ENCODE measurements at places on chromosomes 1 and 21. TPM values are rescaled to one million over a fixed set of nuclear protein-coding genes. Genes with fewer than 3 reads are reported as not detected.

DNA sequence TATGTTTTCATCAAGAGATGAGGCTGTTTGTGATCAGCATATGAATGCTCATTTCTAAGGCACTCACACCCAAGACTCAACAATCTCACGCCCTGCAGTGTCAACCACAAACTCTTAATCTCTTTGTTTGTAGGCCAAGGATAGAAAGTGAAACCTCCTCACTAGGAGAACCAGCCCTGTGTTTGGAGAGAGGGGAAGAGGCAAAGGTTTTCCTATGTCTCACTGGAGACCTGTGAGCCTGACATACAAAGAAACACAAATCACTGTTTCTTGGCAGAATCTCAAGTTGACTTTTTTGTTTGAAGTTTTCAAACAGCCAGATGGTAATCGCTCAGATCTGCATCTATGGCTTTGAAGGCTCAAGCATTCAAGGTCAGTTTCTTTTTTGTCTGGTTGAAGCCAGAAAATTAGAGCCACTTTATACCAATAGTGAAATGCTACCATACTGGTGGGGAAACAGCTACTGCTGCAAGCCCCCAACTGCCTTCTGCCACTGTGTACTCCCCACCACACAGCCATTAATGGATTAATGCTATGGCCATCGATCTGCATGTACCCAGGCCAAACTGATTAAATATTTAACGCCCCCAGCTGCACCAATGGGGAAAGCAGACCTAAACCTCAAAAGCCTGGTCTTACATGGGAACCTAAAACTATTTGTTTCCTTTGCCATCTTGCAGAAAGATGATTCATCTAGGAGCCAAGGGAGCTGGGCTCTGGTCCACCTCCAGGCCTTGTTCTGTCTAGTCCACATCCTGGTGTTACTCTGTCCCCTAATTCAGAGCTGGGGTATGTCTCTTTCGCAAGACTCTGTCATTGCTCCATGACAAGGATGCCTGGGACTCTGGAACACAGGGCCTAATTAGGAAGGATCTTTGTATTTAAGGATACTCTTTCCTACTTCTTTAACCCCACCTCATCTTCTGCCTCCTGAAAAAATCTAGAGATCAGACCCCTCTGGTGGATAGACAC, 16.3 kb downstream of the PDZK1 start:
- H3K27me3 ChIP-seq = no peaks in the 10 kb centered on the region
- DNase-seq = no peak
- H3K36me3 ChIP-seq = no peaks in the 10 kb centered on the region
- no peaks in the 10 kb centered on the region for H3K4me1 ChIP-seq
- no peak overlapping the region for H3K4me3 ChIP-seq

- DNase-seq = no peak
- H3K27ac ChIP-seq = no peak overlapping the region
- no peaks in the 10 kb centered on the region for H3K27me3 ChIP-seq
- no peak overlapping the region for H3K4me3 ChIP-seq
- H3K4me1 ChIP-seq = no peaks in the 10 kb centered on the region
- H3K36me3 ChIP-seq = no peaks in the 10 kb centered on the region
These were observed 52.0 kb upstream of the COL11A1 start for GRCh38 chr1:103160281-103160680.

GRCh38 chr1:40405812-40406211, 32.3 kb downstream of the SMAP2 start:
- H3K4me3 ChIP-seq = no peak overlapping the region
- H3K27ac ChIP-seq = no peak overlapping the region
- H3K27me3 ChIP-seq = no peaks in the 10 kb centered on the region
- no peak for DNase-seq
- no peaks in the 10 kb centered on the region for H3K4me1 ChIP-seq

- H3K4me1 ChIP-seq = no peaks in the 10 kb centered on the region
- no peak overlapping the region for H3K27ac ChIP-seq
- H3K27me3 ChIP-seq = no peaks in the 10 kb centered on the region
- peak; percentile 42 for DNase-seq
- no peaks in the 10 kb centered on the region for H3K36me3 ChIP-seq
- H3K4me3 ChIP-seq = no peak overlapping the region
These were observed 37.9 kb upstream of the RHOU start for GRCh38 chr1:228697207-228698016.

- DNase-seq = no peak
- no peaks in the 10 kb centered on the region for H3K36me3 ChIP-seq
- peaks cover 95% of the 10 kb centered on the region for H3K4me1 ChIP-seq
- H3K27ac ChIP-seq = peak overlapping the region; percentile 96
- no peaks in the 10 kb centered on the region for H3K27me3 ChIP-seq
These were observed 91.9 kb upstream of the ERRFI1 start for GRCh38 chr1:8118031-8118451.

DNA sequence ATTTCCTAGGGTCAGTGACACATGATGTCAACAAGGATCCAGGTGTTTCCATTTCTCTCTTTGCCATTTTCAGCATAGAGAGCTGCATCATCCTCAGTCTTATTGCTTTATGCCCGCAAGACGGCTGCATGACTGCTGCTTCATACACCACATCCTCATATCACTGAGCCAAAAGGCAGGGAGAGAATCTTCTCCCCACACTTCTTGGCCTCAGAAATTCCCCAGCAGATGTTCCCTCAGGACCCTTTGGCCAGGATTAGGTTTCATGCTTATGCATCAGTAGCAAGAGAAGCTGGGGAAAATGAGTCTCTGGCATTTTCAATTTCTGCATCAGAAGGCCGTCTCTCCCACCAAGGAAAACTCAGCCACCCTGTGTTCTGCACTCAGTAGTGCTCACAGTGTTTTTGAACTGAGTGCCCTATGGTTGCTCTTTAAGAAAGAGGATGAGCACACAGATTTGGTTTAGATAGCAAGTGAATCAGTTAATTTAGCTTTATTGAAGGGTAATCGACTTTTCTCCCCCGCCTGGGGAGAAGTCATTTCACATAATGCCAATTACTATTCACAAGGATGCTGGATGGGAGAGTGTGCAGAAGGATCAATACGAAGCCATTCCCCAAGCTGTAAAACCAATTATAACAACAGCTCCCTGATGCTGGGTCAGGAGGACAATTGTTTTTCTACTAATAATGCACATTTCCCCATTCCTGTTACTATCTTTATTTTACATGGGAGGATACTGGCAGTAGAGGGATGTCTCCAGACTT, 360.2 kb downstream of the HHIPL2 start:
- no peaks in the 10 kb centered on the region for H3K36me3 ChIP-seq
- no peak overlapping the region for H3K27ac ChIP-seq
- H3K27me3 ChIP-seq = no peaks in the 10 kb centered on the region
- H3K4me1 ChIP-seq = no peaks in the 10 kb centered on the region

- no peak overlapping the region for H3K4me3 ChIP-seq
- no peak overlapping the region for H3K27ac ChIP-seq
- H3K4me1 ChIP-seq = peaks cover 5% of the 10 kb centered on the region
- no peaks in the 10 kb centered on the region for H3K27me3 ChIP-seq
These were observed 523.2 kb downstream of the MATN1 start for GRCh38 chr1:30200161-30200560.

DNA sequence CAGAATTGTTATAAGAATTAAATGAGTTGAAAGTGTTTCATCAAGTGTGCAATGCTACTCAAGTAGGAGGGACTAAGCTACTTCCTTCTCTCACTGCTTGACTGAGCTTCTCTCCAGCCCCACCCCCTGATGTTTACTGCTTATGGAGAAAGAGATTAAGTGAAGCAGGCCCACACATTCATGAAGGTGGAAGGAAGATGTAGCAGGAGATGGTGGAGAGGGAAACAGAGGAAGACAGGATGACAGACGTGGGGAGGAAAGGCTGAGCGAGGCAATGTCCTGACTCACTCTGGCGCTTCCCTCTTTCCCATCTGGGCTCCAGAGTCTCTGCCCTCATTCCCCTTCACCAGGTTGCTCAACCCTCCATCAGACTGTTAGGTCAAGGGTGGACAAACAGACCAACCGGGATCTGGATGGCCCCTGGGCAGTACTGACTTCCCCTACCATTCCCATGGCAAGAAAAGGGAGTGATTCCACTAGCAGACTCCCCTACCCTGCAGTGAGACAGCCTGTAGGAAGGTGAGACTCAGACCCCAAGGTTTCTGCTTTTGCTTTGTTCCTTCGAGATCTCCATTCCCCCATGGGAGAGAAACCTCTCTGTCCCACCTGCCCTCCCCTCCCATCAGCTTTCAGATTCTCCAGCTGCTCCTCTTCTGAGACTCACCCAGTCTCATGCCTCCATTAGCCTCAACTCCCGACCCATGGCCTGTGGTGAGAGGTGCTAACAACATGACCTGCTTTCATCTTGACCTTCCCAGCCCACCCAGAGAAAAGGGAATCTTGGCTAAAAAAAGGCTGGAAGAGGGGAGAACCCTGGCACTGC, 3.1 kb upstream of the ARHGEF2 start:
- H3K36me3 ChIP-seq = no peaks in the 10 kb centered on the region
- no peak for DNase-seq
- no peak overlapping the region for H3K4me3 ChIP-seq
- H3K4me1 ChIP-seq = peaks cover 25% of the 10 kb centered on the region
- peak overlapping the region; percentile 97 for H3K27ac ChIP-seq

DNA sequence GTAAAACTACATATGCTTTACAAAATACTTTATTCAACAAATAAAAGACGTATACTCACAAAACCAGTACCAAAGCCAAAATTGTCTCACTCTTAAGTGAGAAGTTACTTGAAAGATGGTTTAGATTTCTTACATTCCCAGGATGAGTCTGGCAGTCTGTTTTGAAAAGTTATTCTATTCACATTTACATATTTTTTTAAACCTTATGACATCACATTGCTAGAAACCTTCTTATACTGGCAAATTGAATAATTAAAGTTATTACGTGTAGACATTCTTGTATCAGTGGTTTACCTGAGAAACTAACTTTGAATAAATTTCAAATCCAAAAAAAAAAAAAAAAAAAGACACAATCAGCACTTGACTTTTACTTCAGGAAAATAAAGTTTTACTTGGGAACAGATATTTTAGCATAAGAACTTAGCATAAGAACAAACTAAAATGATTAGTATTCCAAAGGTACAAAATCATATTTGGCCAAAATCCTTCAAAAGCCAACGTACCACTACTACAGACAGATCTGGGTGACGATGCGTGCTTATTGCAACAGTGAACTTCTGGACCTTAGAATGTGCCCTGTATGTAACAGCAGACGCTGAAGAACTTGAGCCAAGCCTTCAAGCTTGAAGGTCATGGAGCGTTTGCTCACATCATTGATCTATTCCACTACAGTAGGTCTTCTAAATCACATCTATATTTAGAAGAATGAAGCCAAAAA, 2.5 kb downstream of the CDC42BPA start:
- no peak overlapping the region for H3K27ac ChIP-seq
- H3K27me3 ChIP-seq = no peaks in the 10 kb centered on the region
- H3K4me3 ChIP-seq = peak overlapping the region; percentile 76

DNA sequence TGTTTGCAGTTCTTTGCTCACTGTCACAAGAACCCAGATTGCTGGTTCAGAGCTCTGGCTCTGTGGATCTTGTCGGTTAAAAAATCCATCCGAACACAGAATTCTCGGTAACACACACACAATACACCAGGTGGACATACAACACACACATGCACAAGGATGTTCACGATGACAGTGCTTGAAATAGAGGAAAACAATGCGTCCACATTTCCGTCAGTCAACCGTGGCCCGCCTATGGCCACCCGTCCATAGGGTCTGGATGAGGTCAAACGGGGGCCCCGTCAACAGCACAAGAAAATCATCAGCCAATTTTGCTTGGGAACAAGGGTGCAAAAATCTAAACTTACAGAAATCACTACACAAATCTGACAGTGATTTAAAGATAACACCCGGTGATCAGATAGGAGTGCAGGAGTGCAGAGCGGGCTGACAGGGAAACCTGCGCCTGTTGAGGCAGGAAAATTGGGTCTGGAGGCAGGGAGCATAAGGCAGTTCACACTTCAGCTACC, 50.4 kb upstream of the SLC19A1 start:
- no peak for DNase-seq
- no peaks in the 10 kb centered on the region for H3K27me3 ChIP-seq
- no peaks in the 10 kb centered on the region for H3K36me3 ChIP-seq
- no peak overlapping the region for H3K27ac ChIP-seq
- H3K4me3 ChIP-seq = no peak overlapping the region

GRCh38 chr1:101438359-101438758, 201.5 kb downstream of the S1PR1 start:
- H3K36me3 ChIP-seq = no peaks in the 10 kb centered on the region
- H3K27me3 ChIP-seq = no peaks in the 10 kb centered on the region
- H3K27ac ChIP-seq = no peak overlapping the region
- no peak overlapping the region for H3K4me3 ChIP-seq
- no peaks in the 10 kb centered on the region for H3K4me1 ChIP-seq

- no peaks in the 10 kb centered on the region for H3K4me1 ChIP-seq
- no peak overlapping the region for H3K27ac ChIP-seq
- peaks cover 54% of the 10 kb centered on the region for H3K36me3 ChIP-seq
- H3K4me3 ChIP-seq = no peak overlapping the region
- no peaks in the 10 kb centered on the region for H3K27me3 ChIP-seq
These were observed 13.1 kb downstream of the RHOC start for GRCh38 chr1:112693821-112694220.

- peak overlapping the region; percentile 82 for H3K4me3 ChIP-seq
- H3K27ac ChIP-seq = peak overlapping the region; percentile 99
- H3K36me3 ChIP-seq = peaks cover 7% of the 10 kb centered on the region
- peaks cover 43% of the 10 kb centered on the region for H3K4me1 ChIP-seq
- H3K27me3 ChIP-seq = no peaks in the 10 kb centered on the region
- DNase-seq = no peak
These were observed 105.4 kb downstream of the SLC45A1 start for GRCh38 chr1:8423269-8423691.

GRCh38 chr1:170580636-170581440, 48.9 kb downstream of the GORAB start:
- H3K27me3 ChIP-seq = no peaks in the 10 kb centered on the region
- H3K27ac ChIP-seq = no peak overlapping the region
- no peak for DNase-seq
- H3K4me1 ChIP-seq = peaks cover 20% of the 10 kb centered on the region

DNA sequence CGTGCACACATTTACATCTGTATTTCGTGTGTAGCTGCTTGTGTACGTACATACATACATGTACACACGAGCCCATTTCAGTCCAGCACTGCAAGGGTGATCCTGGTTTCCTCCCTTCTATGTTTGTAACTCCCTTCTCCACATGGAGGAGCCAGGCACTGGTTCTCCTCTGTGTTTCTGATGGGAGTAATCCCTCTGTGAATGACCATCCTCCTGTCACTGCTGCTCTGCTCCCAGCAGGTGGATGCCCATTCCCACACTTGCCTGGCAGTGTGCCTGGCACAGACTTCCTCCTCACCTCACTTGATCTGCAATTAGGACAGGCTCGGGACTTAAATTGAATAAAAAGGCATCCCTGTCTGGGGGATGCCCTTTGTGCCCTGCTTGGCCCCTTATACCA, 37.1 kb downstream of the TRAPPC10 start:
- no peaks in the 10 kb centered on the region for H3K36me3 ChIP-seq
- no peaks in the 10 kb centered on the region for H3K27me3 ChIP-seq
- peaks cover 7% of the 10 kb centered on the region for H3K4me1 ChIP-seq
- no peak for DNase-seq
- H3K4me3 ChIP-seq = no peak overlapping the region

DNA sequence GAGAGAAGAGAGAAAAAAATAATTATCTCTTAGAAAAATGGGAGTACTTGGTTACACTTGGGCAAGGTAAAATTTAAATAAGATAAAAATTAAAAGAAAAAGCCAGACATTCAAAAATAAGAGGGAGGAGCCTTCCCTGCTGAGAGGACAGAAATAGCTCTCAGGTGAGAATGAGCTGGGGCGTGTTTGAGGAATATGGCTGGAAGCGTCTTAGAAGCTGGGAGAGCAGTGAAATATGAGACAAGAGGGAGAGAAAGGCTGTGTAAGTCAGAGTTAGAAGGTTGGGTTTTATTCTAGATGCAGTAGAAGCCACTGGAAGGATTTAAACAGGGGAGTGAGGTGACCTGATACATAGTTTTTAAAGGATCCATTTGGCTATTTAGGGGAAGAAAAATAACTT, 154.2 kb upstream of the L1TD1 start:
- H3K36me3 ChIP-seq = no peaks in the 10 kb centered on the region
- DNase-seq = no peak
- H3K4me3 ChIP-seq = no peak overlapping the region
- H3K4me1 ChIP-seq = no peaks in the 10 kb centered on the region
- H3K27ac ChIP-seq = no peak overlapping the region
- H3K27me3 ChIP-seq = no peaks in the 10 kb centered on the region

MAP1LC3C gene
- total RNA-seq = 2.3 TPM

Data from thoracic aorta (tissue), 2 donors.